ENCODE measurements at places on chromosomes 5 and 9.

- peaks cover 44% of the 10 kb centered on the region for H3K36me3 ChIP-seq
- peak; percentile 42 for DNase-seq
- peak overlapping the region; percentile 98 for H3K27ac ChIP-seq
- no peaks in the 10 kb centered on the region for H3K27me3 ChIP-seq
- peaks cover 27% of the 10 kb centered on the region for H3K4me1 ChIP-seq
These were observed 512 bp downstream of the PLK2 start for GRCh38 chr5:58459146-58460001.

DNA sequence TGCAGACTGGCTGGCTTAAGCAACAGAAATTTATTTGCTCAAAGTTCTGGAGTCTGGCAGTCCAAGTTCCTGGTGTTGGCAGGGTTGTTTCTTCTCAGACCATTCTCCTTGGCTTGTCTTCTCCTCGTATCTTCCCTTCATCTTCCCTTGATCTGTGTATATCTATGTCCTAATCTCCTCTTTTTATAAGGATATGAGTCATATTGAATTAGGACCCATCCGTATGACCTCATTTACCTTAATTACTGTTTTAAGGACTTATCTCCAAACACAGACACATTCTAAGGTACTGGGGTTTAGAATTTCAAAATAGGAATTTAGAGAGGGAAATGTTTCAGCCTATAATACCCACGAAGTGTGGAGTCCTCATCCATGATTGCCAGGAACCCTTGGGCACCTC, 13.1 kb upstream of the LPAR1 start:
- H3K4me1 ChIP-seq = no peaks in the 10 kb centered on the region
- no peak for DNase-seq
- H3K27ac ChIP-seq = no peak overlapping the region
- no peaks in the 10 kb centered on the region for H3K27me3 ChIP-seq

GRCh38 chr9:93183663-93184431, at the start of gene WNK2:
Gene WNK2, plus strand, starts transcription at chr9:93184139. Its CDS starts 791 bp downstream, at chr9:93184930.
- peak within 1 kb of the TSS; percentile 50 for H3K4me3 ChIP-seq
- H3K36me3 ChIP-seq = no peaks in the 10 kb centered on the region
- DNase-seq = peak; percentile 47

DNA sequence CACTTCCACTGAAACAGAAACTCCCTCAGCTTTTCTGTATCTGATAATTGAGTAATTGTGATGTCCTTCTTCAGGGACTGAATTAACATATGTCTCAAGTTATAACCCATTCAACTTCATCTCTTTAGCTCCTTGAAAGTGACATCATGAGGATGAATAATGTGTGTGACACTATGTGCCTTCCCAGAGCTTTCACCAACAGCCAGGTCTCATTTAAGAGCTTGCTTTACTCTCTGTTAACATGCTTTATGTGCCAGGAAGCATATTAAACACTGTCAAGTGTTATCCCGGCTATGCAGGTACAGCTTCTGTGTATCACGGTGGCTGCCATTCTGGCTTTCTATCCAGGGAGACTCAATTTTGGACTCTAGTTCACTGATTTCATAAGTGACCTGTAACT, 799.9 kb downstream of the CDH12 start:
- no peak overlapping the region for H3K27ac ChIP-seq
- no peaks in the 10 kb centered on the region for H3K4me1 ChIP-seq
- no peaks in the 10 kb centered on the region for H3K27me3 ChIP-seq
- H3K36me3 ChIP-seq = no peaks in the 10 kb centered on the region
- no peak overlapping the region for H3K4me3 ChIP-seq
- DNase-seq = no peak

DNA sequence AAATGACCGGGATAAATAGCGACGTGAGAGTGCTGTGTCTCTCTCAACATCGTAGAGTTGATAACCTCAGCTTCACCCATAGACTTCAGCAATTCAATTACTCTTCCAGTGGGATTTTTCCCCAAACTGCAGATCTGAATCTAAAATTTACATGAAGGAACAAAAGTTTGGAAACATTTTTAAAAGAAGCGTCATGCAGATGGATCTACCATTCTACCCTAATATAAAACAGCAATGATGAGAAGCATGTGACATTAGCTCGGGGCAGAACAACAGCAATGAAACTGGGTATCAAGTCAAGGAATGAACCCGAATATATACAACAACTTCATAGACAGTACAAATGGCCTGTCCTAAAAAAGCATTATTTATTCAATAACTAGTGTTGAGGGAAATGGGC, 18.8 kb downstream of the GLT6D1 start:
- H3K4me1 ChIP-seq = no peaks in the 10 kb centered on the region
- H3K27ac ChIP-seq = no peak overlapping the region
- H3K27me3 ChIP-seq = peaks cover 25% of the 10 kb centered on the region
- no peak overlapping the region for H3K4me3 ChIP-seq

DNA sequence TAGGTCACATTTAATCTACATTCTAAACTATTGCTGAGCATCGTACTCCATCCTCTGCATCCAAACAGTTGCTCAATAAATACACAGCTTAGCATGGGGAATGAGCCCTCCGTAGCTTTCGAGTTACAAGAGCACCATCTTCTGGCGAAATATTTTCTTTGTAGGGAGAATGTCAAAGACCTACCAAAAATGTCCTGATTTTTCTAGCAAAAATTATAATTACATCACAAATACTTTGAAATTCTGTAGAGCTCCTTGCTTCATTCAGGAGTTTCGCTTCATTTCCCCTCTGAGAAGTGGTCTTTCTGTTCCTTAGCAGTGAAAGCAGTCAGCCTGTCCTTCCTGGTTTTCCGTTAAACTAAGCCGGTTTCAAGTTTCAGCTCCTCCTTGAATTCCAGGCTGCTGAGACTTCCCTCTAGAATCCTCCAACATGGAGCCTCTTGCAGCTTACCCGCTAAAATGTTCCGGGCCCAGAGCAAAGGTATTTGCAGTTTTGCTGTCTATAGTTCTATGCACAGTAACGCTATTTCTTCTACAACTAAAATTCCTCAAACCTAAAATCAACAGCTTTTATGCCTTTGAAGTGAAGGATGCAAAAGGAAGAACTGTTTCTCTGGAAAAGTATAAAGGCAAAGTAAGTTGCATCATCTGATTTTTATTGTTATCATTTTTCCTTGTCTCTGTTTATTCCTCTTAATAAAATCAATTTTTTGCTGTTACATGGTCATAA, at the start of gene GPX8:
GPX8 (plus strand) TSS at position 409 of the 730 bp plus-strand sequence; CDS start at position 431, 22 bp downstream.
- H3K4me1 ChIP-seq = no peaks in the 10 kb centered on the region
- H3K36me3 ChIP-seq = peaks cover 8% of the 10 kb centered on the region
- H3K4me3 ChIP-seq = no peak within 1 kb of the TSS
- no peaks in the 10 kb centered on the region for H3K27me3 ChIP-seq
- peak; percentile 38 for DNase-seq
- H3K27ac ChIP-seq = peak within 1 kb of the TSS; percentile 38

DNA sequence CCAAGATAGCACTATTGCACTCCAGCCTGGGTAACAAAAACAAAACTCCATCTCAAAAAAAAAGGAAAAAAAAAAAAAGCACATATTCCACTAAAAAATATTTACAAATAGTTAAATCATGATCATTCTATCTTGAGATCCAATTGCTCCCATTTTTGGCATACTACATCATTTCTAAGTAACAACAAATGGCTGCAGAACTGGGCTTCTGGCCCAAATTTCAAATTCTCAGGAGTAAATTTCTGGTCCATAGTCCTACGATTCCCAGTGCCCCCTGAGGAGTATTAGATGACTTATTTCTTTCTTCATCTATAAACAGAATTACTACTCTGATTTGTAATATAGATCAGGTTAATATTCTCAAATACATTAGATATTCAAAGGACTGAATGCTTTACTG, 62.1 kb downstream of the CEMIP2 start:
- H3K27ac ChIP-seq = no peak overlapping the region
- DNase-seq = no peak
- H3K4me1 ChIP-seq = peaks cover 18% of the 10 kb centered on the region
- no peaks in the 10 kb centered on the region for H3K36me3 ChIP-seq
- H3K4me3 ChIP-seq = no peak overlapping the region

DNA sequence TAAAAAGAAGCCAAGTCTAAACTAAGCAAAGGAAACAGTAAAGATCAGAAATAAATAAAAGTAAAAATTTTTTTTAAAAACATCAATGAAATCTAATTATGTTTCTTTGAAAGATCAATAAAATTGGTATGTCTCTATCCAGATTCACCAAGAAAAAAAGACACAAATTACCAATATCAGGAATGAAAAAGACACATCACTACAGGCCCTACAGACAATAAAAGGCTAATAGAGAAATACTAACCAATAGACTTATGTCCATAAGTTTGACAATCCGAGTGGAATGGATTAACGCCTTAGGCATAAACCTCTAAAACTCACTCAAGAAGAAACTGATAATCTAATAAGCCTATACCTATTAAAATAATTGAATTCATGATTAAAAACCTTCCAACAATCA, 12.4 kb downstream of the BRD3OS start:
- peaks cover 78% of the 10 kb centered on the region for H3K36me3 ChIP-seq

DNA sequence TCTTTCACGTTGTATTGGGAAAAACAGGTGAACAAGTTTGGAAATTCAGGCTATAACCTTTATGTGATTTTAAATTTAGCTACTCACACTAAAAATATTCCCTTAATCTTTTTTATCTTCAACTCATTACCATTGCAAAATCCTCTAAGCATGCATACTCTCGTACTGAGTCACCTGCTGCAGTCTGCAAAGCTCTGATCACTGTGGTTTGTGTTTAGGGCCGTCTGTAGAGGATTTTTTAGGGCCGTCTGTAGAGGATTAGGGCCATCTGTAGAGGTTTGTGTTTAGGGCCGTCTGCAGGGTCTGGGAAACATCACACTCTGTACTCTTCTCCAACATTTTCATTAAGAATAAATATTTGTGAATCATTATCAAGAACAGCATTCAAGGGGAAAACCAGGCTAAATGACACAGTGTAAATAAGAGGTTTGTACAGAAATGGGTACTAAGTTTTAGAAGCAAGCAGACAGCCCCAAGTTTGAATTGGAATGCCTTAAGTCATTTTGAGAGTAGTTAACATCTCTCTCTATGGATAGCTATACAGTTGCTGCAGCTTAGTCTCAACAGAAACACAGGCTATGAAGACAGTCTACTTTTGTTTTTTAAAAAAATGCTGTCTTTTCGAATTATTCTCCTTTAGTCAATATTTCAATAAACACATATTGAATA, 155.0 kb upstream of the TSLP start:
- H3K27ac ChIP-seq = peak overlapping the region; percentile 81
- no peak for DNase-seq
- H3K4me1 ChIP-seq = peaks cover 19% of the 10 kb centered on the region
- no peaks in the 10 kb centered on the region for H3K27me3 ChIP-seq
- H3K36me3 ChIP-seq = no peaks in the 10 kb centered on the region

GRCh38 chr5:154470947-154471870, 6.8 kb downstream of the HAND1 start:
- no peak overlapping the region for H3K4me3 ChIP-seq
- H3K27me3 ChIP-seq = peaks cover 77% of the 10 kb centered on the region
- peaks cover 44% of the 10 kb centered on the region for H3K4me1 ChIP-seq
- H3K27ac ChIP-seq = no peak overlapping the region
- DNase-seq = no peak
- no peaks in the 10 kb centered on the region for H3K36me3 ChIP-seq

DNA sequence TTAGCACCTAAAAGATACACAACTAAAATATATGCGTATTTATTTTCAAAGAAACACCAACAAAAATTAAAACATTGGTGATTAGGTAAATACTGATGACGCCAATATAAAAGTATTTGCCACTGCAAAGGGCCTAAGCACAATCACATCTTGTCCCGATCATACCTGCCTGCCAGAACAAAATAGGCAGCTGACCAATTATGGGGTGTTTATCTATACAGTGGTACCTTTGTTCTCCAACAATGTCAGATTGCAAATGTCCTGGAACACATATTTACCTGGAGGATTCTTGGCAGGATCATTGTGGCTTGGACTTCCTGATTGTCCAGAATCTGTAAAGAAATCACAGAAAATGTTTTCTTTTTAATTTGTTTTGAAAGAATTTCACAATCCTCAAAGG, 134.5 kb downstream of the NFIB start:
- peaks cover 63% of the 10 kb centered on the region for H3K4me1 ChIP-seq
- no peaks in the 10 kb centered on the region for H3K27me3 ChIP-seq
- H3K27ac ChIP-seq = no peak overlapping the region
- no peak overlapping the region for H3K4me3 ChIP-seq
- DNase-seq = no peak

DNA sequence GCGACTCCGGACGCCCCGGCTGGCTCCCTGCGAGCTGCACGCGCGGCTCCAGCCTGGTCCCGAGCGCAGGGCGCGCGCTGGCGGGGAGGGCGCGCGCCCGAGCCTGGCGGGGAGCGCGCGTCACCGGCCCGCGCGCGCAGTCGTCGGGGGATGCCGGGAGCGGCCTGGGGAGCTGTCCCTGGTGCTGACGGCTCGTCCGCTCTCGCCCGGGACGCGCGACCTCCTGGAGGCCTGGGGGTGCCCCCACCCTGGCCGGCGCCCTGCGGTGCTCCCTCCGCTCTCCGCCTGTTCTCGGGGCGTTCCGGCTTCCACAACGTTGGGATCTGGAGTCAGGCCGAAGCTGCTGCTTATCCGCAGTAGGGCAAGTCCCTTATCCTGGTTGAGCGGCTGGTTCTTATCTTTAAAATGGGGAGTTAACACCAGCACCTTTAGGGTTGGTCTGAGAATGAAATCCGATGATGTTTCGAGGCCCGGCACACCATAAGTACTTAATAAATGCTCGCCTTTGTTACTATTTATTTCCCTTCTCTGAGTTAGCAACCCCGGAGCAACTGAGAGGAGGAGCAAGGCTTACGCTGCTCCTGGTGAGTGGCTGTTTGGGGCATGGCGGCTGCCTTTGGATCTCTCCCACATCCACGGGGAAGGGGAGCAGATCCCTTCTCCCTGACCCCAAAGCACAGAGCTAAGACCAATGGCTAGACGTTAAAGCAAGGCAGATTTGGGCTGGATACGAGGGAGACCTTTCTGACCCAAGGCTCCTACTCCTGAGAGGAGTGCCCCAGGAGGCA, at the start of gene FAM163B:
FAM163B (minus strand) TSS at position 79 of the 788 bp plus-strand sequence. CDS start 29,166 bp downstream, outside the sequence.
- H3K36me3 ChIP-seq = no peaks in the 10 kb centered on the region
- peak; percentile 55 for DNase-seq
- H3K27ac ChIP-seq = no peak within 1 kb of the TSS
- H3K4me1 ChIP-seq = no peaks in the 10 kb centered on the region

DNA sequence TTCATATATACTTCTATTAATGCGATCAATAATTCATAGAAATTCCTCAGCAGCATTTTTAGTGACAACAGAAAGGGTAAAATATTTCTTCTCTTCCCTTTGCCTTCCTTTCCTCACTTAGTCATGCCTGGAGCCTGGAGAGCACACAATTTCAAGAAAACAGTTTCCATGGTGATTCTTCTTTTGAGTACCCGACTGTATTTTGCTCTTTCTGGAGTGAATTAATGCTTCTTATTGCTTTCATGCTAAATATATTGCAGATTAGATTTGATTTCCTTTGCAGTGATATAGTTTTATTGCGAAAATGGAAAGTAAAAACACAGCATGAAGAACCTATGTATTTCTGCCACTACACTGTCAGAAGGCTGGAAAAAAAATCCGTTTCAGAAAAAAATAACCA, 153.5 kb downstream of the PPP2R2B start:
- H3K4me3 ChIP-seq = no peak overlapping the region
- no peaks in the 10 kb centered on the region for H3K4me1 ChIP-seq
- H3K27me3 ChIP-seq = no peaks in the 10 kb centered on the region
- no peak for DNase-seq

All from heart right ventricle (tissue), 16 donors.